ENCODE measurements at places on chromosomes 1 and 21. TPM values are rescaled to one million over a fixed set of nuclear protein-coding genes. Genes with fewer than 3 reads are reported as not detected.

DNA sequence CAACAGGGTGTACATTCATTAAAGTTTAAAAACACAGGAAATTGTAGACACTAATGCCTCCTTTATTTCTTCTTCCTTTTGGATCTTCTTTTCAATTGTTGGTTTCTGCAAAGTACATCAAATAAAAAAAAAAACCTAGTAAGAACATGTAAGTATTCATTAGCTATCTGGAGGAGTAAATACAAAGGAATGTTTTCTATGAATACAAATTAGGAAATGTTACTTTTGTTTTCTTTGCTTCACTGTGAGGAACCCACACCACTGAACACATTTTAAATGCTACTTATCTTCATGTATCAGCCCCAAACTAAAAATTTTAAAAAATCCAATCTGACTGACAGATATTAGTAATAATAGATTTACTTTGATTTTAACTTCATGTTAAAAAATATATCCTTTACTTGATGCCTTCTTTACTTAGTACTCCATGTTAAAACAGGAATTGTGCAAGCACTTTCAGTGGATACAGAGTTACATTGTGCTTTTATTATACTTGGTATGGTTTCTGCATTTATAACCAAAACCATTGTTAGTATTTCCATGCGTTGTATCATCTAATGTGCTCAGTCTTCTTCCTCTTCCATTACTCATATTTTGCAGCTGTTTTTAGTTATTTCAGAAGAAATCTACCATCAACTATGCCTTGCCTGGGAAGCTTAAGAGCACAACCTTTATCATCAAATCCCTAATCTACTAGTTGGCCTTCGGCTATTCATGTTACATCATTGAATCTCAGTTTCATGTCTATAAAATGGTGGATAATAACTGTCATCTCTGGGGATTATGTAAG is 236.9 kb upstream of the DPYD start:
- H3K27ac ChIP-seq = no peak overlapping the region
- no peaks in the 10 kb centered on the region for H3K4me1 ChIP-seq
- H3K27me3 ChIP-seq = no peaks in the 10 kb centered on the region
- H3K4me3 ChIP-seq = no peak overlapping the region

- H3K4me1 ChIP-seq = no peaks in the 10 kb centered on the region
- H3K36me3 ChIP-seq = peaks cover 7% of the 10 kb centered on the region
- no peak overlapping the region for H3K27ac ChIP-seq
- no peaks in the 10 kb centered on the region for H3K27me3 ChIP-seq
- no peak for DNase-seq
These were observed 89.9 kb downstream of the CD247 start for GRCh38 chr1:167428395-167428794.

DNA sequence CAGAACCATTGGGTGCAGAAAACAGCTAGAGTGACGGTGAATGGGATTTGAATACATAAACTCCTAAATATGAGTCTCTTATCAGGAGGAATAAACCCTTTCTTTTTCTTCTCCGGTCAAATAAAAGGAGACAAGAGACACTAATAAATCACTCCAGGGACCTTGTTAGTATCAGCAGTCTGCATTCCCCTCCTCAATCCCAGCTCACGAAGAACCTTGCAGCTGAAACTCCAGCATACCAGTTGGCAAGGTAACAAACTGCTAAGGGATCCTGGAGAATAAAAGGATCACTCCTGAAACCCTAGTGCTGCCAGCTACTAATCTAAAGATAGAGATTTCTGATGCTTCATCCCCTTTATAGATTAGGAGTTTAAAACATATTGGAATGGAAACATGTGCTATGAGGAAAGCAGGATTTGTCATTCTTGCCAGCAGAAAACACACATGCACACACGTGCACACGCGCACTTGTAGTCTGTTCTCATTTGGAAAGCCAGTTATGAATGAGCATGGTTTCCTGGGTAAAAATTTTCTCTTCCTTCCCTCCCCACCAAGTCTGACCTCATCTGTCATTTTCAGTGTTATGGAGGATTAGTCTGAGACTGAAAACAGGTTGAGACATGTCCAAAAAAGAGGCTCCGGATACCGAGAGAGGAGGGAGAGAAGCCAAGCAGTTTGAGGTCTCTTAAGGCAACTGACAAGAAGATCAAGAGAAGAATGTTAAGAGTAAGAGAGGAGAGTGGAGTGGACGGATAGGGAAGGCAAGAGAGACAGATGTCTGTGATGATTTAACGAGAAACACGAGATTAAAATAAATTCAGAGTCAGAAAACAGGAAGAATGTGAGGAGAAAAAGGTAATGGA is 10.9 kb downstream of the IER5 start:
- peaks cover 90% of the 10 kb centered on the region for H3K4me1 ChIP-seq
- H3K27ac ChIP-seq = no peak overlapping the region
- no peaks in the 10 kb centered on the region for H3K36me3 ChIP-seq
- H3K27me3 ChIP-seq = no peaks in the 10 kb centered on the region
- DNase-seq = no peak
- H3K4me3 ChIP-seq = no peak overlapping the region

GRCh38 chr1:67969446-67969845 is 81.0 kb downstream of the DIRAS3 start:
- H3K4me1 ChIP-seq = no peaks in the 10 kb centered on the region
- H3K4me3 ChIP-seq = no peak overlapping the region
- H3K27ac ChIP-seq = no peak overlapping the region
- H3K27me3 ChIP-seq = no peaks in the 10 kb centered on the region
- H3K36me3 ChIP-seq = no peaks in the 10 kb centered on the region
- DNase-seq = no peak

- H3K27me3 ChIP-seq = no peaks in the 10 kb centered on the region
- no peak overlapping the region for H3K4me3 ChIP-seq
- no peak overlapping the region for H3K27ac ChIP-seq
- no peak for DNase-seq
- H3K36me3 ChIP-seq = no peaks in the 10 kb centered on the region
These were observed 8.7 kb downstream of the IL12RB2 start for GRCh38 chr1:67316180-67316902.

DNA sequence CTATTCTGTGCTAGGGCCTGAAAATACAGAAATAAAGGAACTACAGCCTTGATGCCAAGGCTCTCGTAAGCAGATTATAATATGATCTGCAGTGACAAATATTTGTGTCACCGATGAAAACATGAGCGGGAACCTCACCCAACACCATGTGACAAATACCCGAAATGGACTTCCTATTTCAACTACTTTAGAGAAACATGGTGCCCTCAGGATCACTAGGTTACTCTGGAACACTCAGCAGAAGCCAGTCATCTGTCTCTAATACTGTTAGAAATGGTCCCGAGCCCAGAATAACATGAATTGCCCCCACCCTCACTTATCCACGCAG is 463 bp upstream of the VAMP3 start:
- peaks cover 27% of the 10 kb centered on the region for H3K36me3 ChIP-seq
- no peak for DNase-seq
- H3K4me1 ChIP-seq = peaks cover 28% of the 10 kb centered on the region

DNA sequence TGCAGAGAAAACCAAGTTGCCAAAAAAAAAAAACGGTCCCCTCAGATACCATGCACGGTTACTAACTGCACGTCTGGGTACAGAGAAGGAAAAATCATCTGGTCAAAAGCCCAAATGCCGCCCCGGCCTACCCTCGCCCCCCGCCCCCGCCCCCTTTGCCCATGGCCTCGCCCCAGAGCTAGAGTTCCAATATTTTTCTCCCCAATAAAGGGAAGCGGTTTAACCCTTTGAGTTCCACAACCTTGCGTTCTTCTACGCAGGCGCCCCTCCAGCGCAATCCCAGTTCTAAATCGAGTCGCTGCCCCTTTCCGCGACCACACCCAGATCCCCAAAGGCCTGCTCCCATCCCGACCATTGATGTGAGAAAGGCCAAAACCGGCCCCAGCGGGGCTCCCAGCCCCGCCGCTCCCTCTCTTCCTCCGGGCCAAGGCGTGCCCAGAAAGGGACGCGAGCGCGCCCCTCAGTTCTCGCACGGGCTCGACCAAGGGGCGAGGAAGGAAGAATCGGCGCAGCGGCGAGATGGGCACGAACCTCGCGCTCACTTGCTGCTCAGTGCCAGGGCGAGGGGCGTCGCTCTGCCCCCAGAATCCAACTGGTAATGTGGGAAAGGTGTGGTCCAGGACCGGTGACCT is 797 bp downstream of the WDR47 start:
- H3K4me3 ChIP-seq = peak overlapping the region; percentile 97
- peaks cover 11% of the 10 kb centered on the region for H3K4me1 ChIP-seq
- H3K36me3 ChIP-seq = no peaks in the 10 kb centered on the region
- H3K27ac ChIP-seq = peak overlapping the region; percentile 83

DNA sequence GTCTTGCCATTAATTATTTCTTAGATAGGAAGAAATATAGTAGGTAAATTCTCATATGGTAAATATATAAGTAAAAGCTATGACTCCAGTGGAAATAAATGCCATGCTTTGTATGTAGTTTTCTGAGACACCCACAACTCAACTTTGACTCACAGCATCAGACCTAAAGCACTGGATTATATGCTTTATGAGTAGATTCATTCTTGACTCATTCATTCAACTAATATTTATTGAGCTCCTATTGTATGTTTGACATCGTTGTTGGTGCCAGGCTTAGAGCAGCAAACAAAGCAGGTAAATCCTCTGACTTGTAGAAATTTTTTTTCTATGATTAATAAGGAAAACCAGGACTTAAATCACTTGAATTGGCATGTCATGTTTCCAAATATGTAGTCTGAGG is 211.4 kb downstream of the PTPRC start:
- no peaks in the 10 kb centered on the region for H3K4me1 ChIP-seq
- H3K27ac ChIP-seq = no peak overlapping the region

GRCh38 chr1:162541619-162542141 is 19.8 kb upstream of the UAP1 start:
- H3K27me3 ChIP-seq = no peaks in the 10 kb centered on the region
- H3K4me3 ChIP-seq = no peak overlapping the region
- no peaks in the 10 kb centered on the region for H3K4me1 ChIP-seq
- H3K27ac ChIP-seq = peak overlapping the region; percentile 15
- no peak for DNase-seq
- no peaks in the 10 kb centered on the region for H3K36me3 ChIP-seq

DNA sequence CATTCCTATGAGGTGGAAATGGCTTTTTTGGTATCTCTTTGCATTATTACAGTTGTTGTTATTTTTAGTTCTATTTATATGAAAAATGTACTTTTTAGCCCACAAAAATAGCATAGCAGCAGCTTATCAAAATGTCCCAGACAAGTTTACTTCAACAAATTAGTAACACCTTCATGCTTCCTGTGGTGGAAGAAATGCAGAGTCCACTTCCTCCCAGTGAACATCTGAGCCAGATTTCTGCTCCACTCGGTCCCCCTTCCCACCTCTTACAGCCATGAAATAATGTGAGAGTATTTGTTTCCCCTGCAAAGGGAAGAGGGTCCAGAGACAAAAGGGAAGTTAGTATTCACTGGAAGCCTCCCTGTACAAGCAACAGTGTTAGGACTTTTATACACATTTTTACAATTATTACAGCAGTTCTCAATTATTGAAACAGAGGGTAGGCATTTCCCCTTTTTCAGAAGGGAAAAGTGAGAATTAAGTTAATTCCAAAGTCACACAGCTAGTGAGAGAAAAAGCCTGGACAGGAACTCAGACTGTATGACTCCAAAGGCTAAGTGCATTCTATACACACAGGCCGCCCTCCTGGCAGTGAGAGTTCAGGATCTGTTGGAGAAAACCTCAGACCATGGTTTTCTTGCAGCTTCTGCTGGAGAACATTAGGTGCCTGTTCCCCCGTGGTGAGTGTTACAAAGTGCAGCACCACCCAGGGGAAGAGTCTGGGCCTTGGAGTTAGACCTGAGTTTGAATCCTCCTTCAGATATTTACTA is 126.5 kb downstream of the PBX1 start:
- H3K27ac ChIP-seq = no peak overlapping the region
- H3K4me3 ChIP-seq = no peak overlapping the region
- H3K36me3 ChIP-seq = no peaks in the 10 kb centered on the region
- DNase-seq = no peak
- H3K27me3 ChIP-seq = no peaks in the 10 kb centered on the region

- no peaks in the 10 kb centered on the region for H3K36me3 ChIP-seq
- no peak overlapping the region for H3K27ac ChIP-seq
- DNase-seq = no peak
These were observed 85.8 kb downstream of the MIS18A start for GRCh38 chr21:32193098-32193465.

DNA sequence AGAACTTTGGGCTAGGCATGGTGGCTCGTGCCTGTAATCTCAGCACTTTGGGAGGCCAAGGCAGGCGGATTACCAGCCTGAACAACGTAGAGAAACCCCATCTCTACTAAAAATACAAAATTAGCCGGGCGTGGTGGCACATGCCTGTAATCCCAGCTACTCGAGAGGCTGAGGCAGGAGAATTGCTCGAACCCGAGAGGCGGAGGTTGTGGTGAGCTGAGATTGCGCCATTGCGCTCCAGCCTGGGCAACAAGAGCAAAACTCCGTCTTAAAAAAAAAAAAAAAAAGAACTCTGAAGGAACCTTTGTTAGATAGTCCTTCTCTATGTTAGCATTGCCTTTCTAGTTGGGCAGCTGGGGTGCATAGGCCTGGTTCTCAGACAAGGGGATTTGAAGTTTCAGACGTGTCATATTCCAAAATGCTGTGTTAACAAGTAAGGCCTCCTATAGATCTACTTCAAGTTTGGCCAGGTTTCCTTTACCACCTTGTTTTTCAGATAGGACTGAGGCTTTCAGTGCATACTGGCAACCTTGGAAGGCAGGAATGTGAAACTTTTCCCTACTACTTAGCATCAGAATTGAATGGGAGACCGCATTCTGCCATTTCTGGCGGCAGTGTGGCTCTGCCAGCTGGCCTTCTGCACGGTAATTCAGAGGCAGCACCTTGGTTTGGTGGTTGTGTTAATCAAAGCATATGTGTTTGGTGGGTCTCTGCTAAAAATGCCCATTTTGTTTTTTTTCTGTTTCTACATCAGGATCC is 6.1 kb downstream of the UQCRH start:
- no peak overlapping the region for H3K4me3 ChIP-seq
- no peak overlapping the region for H3K27ac ChIP-seq
- H3K27me3 ChIP-seq = no peaks in the 10 kb centered on the region
- no peak for DNase-seq
- peaks cover 63% of the 10 kb centered on the region for H3K36me3 ChIP-seq

- no peak for DNase-seq
- H3K27ac ChIP-seq = peak overlapping the region; percentile 94
- no peaks in the 10 kb centered on the region for H3K27me3 ChIP-seq
- no peak overlapping the region for H3K4me3 ChIP-seq
- H3K36me3 ChIP-seq = peaks cover 6% of the 10 kb centered on the region
These were observed 107.4 kb downstream of the SLC45A1 start for GRCh38 chr1:8425150-8425780.

- H3K4me1 ChIP-seq = no peaks in the 10 kb centered on the region
- H3K27ac ChIP-seq = no peak overlapping the region
These were observed 34.0 kb upstream of the MAGOH start for GRCh38 chr1:53272349-53272748.

Gene CTNNBIP1
- total RNA-seq = 35.0 TPM

Gene MNDA
- 84.3 TPM for total RNA-seq

Gene SNAPIN
- 40.2 TPM for total RNA-seq

Gene AKR7A3
- 0.30 TPM for total RNA-seq

Gene LRRC39
- 0.71 TPM for total RNA-seq

Gene PLA2G2D
- total RNA-seq = 0.27 TPM
